ENCODE measurements at places on chromosomes 16 and 17.

DNA sequence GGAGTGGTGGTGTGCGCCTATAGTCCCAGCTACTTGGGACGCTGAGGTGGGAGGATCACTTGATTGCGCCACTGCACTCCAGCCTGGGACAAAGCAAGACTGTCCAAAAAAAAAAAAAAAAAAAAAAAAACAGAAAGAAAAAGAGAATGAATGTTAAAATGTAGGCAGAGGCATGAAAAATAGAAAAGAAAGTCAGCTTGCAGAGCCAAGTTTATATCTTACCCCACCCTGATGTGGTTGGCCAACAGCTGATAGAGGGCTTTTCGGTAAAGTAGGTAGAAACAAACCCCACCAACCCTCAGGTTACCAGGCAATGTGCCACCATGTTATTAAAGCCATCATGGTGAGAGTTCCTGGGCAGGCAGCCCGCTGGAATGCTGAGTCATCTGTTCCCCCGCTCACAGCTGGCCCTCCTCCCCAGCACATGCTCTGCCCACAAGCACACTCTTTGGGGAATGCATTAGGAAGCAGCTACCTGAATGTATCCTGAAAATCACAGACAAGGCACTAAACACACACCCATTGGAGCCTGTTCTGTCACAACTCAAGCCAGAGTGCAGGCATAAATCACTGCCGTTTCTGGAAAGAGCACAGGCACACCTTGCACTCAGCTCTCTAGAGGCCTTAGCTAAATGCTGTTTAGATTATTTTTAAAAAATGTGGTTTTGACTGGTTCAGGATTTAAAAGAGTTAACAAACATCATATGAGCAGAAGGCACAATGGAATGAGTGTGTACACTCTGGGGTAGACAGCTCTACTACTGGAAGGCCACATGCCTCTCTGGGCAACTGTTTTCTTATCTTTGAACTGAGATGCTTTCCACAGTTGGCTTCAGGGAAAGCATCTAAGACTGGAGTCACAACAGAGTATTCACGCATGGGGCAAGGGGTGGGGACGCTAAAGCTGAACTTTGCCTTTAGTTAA, 128.5 kb downstream of the PARN start:
- DNase-seq: peak; percentile 94

GRCh38 chr17:78875363-78876093, 27.5 kb downstream of the CEP295NL start:
- no peak for DNase-seq

GRCh38 chr17:48439110-48439850, 9.3 kb upstream of the SKAP1 start:
- no peak for DNase-seq

DNA sequence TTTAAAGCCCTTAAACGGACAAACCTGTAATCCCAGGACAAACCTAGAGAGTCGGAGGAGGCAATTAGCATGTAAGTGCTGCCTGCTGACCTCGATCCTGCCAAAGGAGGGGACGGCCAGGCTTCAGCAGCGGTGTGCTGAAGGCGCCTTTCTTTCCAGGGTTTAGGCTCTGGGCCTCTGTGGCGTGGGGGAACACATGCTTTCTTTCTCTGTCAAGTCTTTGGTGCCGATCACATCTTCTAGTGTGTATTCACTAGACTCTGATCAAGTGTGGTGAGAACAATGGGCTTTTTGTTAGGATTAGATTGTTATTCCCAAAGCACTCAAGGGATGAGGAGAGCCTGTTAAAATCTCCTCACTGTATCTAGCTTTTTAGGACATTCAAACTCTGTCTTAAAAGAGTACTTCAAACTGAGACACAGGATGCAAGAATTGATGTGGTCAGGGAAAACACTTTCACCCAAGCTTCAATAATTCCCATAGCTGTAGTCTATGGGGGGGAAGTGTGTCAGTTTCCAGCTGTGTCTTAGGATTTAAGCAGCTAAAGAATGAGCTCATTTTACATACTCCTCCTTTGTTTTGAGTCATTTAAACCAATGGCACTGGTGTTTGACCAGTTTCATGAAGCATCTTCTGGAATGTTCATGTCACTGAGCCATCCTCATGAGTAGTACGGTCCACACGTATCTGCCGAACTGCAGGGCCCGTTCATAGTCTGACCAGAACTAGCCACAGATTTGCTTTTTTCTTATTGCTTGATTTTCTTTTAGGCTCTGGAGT, 51.2 kb downstream of the RPA1 start:
- no peak for DNase-seq

GRCh38 chr16:12690024-12690423, 113.7 kb downstream of the CPPED1 start:
- DNase-seq: no peak

DNA sequence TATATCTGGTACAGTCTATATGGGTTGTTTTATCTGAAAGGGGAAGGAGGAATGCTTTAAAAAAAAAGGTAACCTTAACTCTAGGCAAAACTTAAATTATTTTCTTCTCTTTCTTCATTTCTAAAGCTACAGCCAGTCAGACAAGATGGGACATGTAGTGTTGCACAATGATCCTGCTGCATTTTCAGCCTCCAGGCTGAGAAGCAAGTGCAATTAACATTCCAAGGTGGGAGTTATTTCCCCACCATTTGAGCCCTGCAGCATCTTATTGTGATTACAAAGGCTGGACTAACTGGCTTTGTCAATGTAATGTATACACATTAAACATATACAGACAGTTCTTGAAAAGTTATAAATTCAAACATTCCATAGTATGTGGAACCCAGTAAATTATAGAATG, 22.6 kb upstream of the NF1 start:
- no peak for DNase-seq

DNA sequence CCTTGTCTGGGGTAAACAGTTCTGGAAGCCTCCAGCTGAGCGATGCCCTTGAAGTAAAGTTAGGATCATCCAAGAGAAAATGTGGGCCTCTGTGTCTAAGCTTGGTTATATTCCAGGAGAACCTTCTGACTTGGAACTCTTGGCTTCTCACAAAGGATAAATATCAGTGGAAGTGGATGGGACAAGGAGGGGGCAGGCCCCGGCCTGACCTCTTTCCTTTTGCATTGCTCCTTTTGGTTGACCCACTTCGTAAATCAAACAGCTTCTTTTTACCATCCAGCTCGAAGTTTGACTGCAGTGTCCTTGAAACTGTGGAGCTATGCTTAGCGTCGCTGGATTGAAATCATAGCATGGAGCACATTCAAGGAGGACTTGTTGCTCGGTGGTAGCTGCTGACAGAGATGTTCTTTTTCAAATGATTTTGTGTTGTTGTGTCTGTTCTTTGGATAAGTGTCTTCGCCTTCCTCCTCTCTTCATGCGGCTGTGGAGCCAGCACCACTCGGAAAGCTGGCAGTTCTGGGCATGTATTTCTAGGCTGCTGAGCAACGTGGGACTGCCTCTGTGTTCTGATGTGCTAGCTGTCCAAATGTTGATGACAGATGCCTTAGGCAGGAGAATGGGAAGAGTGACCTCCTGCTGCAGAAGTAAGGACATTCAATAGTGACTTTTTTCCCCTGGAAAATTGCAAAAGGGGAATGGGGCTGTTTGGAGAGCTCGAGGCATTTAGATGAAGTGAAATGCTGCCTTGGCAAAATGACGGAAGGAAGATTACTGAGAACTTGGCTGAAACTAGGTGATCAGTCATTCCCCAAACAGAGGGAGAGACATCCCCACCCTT, 4.5 kb downstream of the MINK1 start:
- no peak for DNase-seq

- DNase-seq: peak; percentile 83
Observed at GRCh38 chr16:81707411-81708265, 71.5 kb upstream of the PLCG2 start.

DNA sequence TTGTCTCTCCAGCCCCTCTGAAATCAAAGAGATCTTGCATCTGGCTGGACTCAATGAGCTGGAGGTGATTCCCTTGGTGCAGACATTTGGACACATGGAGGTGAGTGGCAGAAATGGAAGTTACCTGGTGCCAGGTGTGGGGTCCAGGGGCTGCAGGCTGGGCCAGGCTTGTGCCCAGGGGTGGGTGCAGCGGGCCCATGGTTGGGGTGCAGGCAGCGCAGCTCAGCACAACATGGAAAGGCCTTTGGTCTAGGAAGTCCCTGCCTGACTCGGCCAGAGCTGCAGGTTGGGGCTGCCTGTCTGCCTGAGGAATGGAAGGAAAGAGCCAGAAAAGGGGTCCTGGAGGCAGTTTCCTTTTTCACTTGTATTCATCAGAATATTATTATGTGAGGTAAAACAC, 10.2 kb upstream of the OGFOD3 start:
- no peak for DNase-seq

DNA sequence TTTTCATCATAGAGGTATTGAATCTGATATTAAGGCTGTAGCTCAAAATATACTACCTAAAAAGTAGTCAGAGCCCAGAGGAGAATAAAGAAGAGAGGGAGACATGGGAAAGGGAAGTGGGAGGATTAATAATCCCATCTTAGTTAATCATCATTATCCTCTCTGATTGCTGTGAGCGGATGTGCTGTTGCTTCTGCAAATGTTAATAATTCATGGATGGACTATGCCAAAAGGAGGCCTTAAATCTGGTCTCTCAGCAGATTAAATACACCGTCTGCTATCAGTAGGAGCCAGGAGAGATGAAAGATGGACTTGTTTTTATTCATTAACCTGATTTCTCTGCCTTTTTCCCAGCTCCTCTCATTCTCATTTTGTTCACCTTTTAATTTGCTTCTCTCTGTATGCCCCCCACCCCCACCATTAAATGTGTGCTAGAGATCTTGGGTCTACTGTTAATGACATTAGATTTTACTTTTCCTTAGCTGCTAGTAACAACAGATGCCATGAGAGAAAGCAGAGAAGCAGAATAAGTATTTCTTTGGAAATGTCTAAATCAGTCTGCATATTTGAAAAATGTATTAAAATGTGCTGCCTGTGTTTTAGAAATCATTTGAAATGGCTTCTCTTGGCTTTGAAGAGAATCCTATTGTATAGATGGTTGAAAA, 44.2 kb downstream of the NUP93 start:
- no peak for DNase-seq

DNA sequence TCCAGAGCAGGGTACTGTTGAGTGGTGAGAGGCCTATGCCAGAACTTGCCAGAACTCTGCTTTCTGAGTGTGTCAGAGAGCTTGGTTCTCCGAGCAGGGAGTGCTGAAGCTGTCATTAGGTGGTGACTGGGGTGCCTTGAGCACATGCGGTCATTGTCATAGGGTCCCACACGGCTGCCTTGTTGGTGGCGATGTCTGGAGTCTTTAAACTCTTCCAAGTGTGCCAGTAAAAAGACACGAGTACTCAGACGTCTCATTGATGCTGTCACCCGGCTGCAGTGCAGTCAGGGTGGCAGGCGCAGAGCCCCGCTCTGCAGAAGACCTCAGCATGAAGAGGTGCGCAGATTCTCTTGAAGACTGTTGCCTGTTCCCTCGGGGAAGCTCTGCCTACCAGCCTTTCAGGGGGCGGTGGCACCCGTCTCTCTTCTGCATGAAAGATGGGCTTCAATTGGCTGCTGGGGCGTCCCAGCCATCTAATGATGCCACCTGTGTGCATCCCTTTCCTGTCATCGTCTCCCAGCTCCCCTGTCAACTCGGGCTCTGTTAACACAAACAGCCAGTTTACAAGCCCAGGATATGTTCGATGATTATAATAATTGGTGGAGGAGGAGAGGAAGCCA, 58.3 kb downstream of the NKD1 start:
- no peak for DNase-seq

- no peak for DNase-seq
Observed at GRCh38 chr16:57648125-57648524, 19.7 kb downstream of the ADGRG1 start.

GRCh38 chr16:31700200-31700529, 172.5 kb downstream of the AHSP start:
- DNase-seq: no peak

- DNase-seq: no peak
Observed at GRCh38 chr17:78105551-78105950, 23.0 kb downstream of the TMC6 start.

DNA sequence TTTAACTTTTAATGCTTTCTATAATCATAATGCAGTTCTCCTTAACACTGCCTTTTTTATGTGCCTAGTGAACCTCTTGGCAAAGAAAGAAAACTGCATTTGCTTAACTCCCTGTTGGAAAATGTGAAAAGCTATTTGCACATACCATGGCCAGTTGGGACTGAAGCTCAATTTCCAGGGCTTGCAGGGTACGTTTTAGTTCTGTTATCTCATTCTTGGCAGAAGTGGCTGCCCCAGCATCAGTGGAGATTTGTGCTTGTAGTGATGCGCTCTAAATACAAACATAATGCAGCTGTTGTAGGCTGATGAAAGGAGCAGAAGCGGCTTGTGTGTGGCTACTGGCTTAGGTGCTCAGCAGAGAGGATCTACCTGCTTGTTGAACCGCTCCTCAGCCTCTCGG, 3.7 kb downstream of the KRT24 start:
- DNase-seq: no peak

DNA sequence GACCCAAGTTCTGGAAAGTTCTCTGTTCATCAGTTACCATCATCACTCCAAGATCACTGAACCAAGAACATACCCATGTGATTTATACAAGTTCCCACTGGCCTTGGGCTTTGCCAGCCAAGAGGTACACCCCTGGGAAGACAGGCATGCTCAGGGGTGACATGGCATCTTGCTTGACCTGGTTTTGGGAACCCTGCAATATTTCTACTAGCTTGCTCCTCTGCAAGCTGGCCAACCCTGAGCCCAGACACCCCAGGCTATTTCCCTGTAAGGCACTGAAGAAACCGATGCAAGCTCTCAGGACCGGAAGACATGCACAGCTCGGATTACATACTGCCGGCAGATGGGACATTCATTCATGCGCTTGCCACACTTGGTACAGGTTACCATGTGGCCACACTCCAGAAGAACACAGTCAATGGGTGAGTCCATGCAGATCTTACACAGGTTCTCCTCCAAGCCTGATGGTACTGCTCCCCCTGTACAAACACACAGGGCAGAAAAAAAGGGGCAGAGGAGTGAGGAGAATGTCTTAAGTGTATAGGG, 31.4 kb downstream of the LIG3 start:
- peak; percentile 72 for DNase-seq

- no peak for DNase-seq
Observed at GRCh38 chr17:61065263-61065773, 334.3 kb upstream of the TBX2 start.

- no peak for DNase-seq
Observed at GRCh38 chr17:1967213-1967612, 57.9 kb downstream of the RTN4RL1 start.

Data from DMS 273 treated with DMSO at 0.1 percent for 48 hours (cell line).